ENCODE measurements at places on chromosomes 12 and 14. TPM values are rescaled to one million over a fixed set of nuclear protein-coding genes. Genes with fewer than 3 reads are reported as not detected.
A peak's percentile ranks its signal among the peaks of the same experiment; 100 is the strongest.

GRCh38 chr12:24756479-24757024 is 192.3 kb downstream of the BCAT1 start:
- DNase-seq = no peak

DNA sequence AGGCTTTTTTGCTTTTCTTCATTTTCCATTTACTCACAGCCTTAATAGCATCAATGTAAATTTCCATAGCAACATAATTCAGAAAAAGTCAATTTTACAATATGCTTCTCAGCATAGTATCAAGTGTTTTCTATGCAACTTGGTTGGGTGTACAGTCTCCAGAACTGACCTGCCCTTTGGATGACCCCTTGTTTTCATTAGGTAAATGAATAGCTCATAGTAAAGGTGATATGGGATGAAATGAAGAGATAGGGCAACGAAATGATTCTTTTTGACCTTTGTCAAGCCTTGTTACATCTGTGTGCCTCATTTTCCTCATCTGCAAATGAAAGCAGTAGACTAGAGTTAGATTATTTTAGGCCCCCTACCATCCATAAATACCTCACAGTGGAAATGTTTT is 1081.0 kb downstream of the TMTC2 start:
- DNase-seq = no peak

DNA sequence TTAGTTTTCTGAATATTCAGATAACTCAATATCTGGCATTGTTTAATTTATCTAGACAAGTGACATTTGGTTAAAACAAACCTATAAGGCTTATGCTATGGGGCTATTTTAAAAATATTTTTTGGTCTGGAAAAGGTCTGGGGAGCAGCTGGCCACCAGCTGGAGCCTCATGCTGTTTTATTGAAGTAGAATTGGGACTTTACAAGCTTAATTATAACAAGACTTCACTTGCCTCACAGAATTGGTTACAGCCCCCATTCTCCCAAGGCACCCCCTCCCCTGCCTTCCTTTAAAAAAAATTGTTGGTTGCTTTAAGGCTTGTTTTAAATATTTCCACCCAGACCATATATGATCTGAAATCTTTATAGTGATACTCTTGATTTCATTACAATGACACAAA is 453.9 kb downstream of the ADAMTS20 start:
- no peak for DNase-seq

DNA sequence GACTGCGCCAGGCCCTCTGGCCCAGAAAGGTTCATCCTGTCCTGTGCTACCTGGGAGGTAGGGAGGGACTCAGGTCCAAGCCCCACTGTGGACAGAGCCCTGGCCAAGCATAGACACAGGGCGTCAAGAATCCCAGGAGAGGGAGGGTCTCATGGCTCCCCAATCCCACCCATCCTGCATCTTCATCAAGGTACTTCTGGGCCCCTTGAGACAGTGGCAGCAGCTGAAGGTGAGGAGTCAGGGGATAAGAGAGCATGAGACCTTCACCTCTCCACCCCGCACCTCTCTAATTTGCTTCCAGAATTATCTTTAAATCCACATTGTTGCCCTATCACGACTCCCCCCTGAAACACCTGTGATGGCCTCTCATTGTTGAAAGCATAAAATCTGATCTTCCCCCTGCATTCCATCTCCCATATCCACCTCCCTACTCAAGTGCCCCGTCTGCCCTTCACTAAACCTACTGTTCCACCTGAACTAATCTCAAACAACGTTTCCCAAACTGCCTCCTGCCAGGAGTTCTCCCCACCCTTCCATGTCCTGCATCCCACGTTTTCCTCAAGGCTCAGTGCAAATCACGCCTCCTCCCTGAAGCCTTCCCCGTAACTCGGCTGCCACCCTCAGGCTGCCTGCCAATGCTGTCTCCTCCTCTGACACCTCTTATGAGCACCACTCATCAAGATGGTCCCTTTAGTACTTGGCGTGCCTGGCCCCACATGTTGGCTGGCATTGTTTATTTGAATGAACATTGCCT is 27.1 kb downstream of the KRT18 start:
- peak; percentile 59 for DNase-seq

DNA sequence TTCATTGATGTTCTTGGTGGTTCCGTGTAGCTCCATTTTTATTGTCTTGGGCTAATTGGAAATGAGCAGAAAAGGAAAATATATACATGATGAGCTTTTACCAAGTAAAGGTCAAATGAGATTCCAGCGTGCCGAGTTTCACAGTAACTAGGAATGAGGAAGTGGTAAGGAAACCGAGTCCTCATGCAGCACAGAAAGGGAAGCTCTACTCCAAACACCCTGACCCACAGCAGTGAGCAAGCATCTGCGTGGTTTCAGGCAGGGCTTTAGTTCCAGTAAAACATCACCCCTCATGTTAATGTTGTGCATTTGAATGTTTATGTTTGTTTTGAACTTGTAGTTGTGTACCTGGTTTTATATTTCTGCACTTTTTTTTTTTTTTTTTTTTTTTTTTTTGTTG is 208.0 kb downstream of the SLC41A2 start:
- DNase-seq = no peak

DNA sequence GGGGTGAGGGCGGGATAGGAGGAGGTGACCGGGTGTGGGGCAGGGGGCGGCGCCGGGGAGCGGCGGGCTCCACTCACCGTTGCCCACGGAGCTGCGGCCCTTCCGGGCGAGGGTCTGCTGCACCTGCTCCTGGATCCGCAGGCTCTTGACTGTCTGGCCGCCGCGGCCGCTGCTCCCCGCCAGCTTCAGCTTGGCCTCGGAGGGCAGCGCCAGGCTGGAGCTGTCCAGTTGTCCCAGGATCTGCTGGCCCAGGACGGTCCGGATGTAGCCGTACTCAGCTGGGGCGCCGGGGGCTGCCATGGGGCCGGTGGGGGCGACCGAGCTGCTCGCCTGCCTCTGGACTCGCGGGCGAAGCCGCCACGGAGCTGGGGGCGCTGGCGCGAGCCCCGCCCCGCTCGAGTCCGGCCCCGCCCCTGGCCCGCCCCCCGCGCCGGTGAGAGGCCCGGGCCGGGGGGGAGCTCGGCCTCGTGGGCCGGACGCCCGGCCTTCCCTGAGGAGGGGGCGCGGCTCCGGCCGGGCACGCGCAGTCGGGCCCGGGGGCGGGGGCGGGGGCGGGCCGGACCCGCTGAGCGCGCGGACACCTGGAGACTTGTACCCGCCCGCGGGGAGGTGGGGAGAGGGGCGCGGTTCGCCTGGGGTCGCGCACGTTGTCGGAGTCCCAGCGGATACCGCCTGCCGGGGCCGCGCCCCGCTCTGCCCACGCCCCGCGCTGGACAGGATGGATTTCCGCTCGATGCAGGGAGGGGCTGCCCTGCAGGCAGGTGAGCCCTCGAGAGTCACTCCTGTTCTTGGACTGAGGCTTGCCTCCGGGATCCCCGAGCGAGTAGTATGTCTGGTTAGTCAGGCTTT is at the start of gene PKP2:
PKP2 (minus strand) TSS at position 346 of the 849 bp plus-strand sequence; CDS start at position 300, 46 bp downstream.
- DNase-seq = peak; percentile 67

DNA sequence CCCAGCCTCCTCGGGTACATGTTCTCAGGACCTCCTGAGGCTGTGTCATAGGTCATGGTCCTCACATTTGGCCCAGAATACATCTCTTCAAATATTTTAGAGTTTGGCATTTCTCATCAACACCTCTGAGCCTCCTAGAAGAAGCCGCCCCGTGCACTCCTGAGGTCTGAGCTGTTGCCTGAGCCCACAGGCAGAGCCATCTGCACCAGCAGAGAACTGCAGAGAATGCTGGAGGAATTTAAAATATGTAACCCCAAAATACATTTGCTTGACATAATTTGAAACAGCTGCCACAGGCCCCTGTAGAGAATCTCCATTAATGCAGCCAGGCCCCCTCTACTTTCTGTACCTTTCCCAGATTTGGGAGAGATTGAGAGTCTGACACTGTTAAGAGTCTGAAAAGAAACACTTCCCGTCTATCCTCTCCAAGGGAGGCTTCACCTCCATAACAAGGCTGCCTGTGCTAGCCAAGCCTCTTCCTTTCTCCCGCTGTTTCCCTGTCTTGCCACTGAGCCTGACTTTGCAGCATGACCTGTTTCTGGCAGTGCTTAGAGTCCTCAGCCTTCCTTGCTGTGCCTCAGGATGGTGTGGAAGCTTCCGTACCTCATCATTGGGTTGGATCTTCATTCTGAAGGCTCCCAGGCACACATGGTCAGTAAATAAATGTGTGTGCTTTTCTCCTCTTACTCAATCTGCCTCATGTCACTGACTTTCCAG is 95.4 kb upstream of the SFSWAP start:
- no peak for DNase-seq

DNA sequence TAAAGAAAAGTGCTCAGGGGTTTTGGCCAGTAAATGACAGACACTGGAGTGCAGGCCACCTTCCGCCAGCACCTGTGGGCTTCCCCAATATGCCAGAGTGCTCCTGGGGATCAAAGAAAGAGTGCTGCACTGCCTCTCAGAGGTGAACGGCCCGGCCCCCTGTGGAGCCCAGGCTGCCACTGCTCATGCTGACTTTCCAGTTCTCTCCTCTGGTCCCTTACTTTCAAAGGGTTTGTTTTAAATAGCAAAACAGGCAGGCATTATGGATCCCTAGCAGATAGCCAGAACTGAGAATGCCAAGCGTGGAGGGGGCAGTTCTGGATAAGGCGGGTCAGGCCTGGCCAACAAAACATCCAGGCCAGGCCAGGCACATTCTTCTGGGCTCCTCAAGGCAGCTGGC is 59.6 kb downstream of the MDM2 start:
- DNase-seq = no peak

GRCh38 chr14:49865431-49865859 is 12.9 kb upstream of the NEMF start:
- peak; percentile 89 for DNase-seq

DNA sequence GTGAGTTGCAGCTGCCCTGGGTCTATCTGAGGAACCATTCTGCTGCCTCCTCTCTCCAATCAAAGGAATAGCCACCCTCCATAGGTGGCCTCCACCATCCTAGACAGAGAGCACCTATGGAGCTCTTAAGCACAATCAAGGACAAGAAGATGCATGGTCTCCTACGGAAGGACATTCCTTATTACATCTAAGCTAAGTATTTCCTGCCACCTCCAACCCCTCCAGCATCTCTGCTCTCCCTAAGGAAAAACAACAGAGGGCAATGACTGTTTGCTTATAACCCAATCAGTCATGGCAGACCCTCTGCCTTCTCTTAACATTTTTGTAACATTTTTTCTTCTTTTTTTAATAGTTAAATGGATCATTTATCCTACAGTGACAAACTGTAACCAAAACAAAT is 14.8 kb upstream of the OR6J1 start:
- DNase-seq = no peak

- DNase-seq = no peak
Measured at GRCh38 chr14:103136388-103137271, 13.4 kb downstream of the TNFAIP2 start.

Gene NRL
- total RNA-seq = 0.75 TPM

Gene PLCZ1
- total RNA-seq = not detected

Gene DBX2
- total RNA-seq = 0.08 TPM

Gene C12orf50
- total RNA-seq = 0.11 TPM

Gene BMP4
- total RNA-seq = 8.8 TPM

Gene RPS6KL1
- 16.8 TPM for total RNA-seq
